ENCODE measurements at places on chromosomes 3 and 15. TPM values are rescaled to one million over a fixed set of nuclear protein-coding genes. Genes with fewer than 3 reads are reported as not detected.

DNA sequence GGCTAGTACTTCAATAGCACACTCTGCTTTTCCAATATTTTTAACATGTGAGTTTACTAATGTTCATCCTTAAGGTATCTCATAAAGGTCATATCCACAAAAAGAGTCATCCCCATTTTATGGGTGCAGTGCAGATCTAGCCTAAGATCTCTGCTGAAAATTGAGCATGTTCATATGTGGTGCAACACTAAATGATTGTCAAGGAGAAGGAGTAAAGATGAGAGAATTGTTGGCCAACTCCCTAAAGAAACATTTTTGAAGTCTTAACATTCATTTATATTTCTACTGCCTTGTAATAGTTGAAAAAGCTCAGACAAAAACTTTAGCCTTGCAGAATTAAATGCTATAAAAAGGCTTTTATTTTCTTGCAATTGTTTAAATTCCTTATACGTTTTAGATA lies 1159.6 kb downstream of the TBL1XR1 start:
- no peak for DNase-seq

DNA sequence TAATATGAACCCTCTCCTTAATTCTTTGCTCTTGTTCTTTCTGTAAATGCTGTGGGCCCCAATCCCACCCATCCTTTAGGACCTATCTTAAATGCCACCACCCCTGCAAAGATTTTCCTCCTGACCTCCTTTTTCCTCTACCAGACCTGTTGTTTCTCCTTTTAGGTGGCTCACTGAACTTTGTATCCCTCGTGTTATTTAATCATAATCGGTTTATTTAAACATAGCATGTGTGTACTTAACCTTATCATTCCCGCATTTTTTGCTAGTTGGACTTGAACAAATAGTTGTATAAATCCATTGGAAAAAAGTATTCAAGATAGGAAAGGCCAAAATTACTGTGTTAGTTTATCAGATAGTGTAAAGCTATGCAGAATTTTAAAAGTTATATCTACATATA lies 988 bp upstream of the NFKBIZ start:
- no peak for DNase-seq

DNA sequence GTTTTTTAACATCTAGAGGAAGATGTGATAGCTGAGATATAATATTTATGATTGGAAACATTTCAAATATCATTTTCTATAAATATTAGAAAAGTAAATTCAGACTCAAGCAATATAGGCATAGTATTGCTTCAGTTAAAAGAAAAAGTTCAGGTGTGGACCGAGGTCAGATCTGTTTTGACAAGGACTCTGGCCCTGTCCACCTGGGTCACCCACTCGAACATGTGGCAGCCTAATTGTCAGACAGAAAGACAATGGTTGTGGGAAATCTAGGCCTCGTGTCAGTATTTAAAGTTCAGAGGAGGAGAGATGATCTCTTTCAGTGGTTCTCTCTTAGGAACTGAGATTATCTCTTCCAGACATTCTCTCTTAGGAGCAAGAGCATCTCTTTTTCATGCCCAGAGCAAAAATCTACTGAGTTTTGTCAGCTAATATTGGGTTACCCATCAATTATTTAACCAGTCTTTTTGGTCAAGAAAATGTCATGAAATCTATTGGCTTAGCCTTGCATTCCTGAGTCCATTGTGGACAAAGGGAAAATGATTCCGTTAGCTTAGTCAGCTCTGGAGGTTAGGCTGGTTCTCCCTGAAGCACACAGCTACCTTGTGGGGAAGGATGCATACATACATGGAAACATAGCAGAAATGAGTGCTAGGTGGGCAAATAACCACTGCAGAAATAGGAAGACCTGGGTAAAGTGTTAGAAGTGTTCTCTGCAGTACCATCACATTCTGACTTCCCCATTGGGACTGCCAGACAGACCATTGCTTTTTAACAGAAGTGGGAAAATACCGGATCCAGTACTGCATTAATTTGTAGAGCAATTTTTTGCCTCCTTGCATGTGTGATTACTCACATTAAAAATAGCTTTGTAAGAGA lies 343.3 kb downstream of the GRM7 start:
- DNase-seq, result no peak

DNA sequence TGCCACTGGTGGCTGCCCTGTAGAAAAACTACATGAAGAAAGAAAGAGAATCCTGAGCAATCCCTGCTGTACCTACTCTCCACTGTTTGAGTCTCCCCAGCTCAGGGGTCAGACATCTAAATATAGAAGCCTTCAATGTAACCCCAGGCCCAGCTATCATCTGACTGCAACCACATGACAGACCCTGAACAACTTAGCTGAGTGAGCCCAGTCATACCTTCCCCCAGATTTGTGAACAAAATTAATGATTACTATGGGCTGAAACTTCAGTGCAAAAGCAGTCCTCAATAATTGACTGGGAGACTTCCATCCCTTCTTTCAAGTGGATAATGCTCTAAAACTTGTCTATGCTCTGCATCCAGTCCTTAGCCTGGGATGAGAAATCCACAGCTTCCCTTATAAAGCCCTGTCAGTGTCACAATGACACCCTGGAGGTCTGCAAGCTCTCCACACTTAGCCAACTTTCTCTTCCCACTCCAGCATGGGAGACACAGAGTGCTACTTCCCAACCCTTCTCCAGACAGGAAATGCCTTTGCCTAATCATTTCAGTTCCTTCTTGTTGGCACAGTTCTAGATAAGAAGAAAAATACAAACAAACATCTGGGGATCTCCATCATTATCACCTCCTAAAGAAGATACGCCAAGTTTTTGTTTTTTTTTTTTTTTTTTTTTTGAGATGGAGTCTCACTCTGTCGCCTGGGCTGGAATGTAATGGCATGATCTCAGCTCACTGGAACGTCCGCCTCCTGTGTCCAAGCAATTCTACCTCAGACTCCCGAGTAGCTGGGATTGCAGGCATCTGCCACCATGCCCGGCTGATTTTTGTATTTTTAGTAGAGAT lies 198.5 kb upstream of the GADL1 start:
- DNase-seq, result no peak

GRCh38 chr15:85810075-85810474 lies 15.3 kb upstream of the KLHL25 start:
- no peak for DNase-seq

GNAT1 gene
- polyA plus RNA-seq, result not detected

STRIT1 gene
- not detected for polyA plus RNA-seq

TRA2B gene
- polyA plus RNA-seq, result 223 TPM

RASA2 gene
- 48.7 TPM for polyA plus RNA-seq

IL16 gene
- polyA plus RNA-seq, result 301 TPM

UBE3A gene
- polyA plus RNA-seq, result 133 TPM

DAPK2 gene
- 5.1 TPM for polyA plus RNA-seq

CCR3 gene
- polyA plus RNA-seq, result not detected

ARID3B gene
- 3.2 TPM for polyA plus RNA-seq

PPM1M gene
- polyA plus RNA-seq, result 66.8 TPM
